Activated naive CD4-positive, alpha-beta T cell (primary cell): ENCODE measurements at places on chromosomes 13 and 19.
A peak's percentile ranks its signal among the peaks of the same experiment; 100 is the strongest.

DNA sequence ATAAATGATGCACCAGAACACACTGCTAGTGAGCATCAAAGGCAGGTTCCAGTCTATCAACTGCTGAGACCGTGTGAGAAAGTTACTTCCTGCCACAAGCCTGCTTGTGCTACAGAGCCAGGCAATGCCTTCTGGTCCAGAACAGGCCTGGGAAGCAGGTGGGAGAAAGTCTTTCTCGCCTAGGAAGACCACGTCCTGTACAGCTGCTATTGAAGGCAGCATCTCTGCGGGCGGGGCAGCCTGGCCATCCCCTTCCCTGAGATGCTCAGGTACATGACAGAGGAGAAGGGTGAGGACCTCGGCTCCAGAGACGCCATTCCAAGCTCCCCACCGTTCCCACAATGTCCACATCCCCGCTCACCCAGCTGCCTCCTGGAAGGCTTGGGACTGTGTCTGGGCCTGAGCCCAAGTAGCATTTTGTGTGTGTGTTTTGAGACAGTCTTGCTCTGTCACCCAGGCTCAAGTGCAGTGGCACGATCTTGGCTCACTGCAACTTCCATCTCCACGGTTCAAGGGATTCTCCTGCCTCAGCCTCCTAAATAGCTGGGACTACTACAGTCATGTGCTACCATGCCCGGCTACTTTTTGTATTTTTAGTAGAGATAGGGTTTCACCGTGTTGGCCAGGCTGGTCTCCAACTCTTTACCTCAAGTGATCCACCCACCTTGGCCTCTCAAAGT is 3.4 kb downstream of the RFX1 start:
- DNase-seq = no peak

DNA sequence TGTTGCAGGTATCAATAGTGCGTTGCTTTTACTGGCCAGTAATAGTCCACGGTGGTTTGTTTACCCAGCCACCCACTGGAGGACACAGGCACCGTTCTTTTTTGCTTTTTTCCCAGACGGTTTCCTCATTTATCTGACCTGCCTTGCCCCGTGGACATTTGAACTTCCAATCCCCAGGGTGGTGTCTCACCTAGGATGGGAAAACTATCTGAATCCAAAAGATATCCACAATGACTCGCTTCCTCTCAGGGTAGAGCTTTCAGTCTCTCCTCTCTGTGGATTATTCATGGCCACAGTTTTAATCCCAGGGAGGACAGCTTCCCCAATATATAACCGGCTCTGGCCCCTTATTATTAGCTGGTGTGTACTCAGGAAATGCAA is 170.8 kb downstream of the FOXO1 start:
- no peak for DNase-seq

- no peak for DNase-seq
Measured at GRCh38 chr19:27775395-27775794, 1437.6 kb downstream of the UQCRFS1 start.

DNA sequence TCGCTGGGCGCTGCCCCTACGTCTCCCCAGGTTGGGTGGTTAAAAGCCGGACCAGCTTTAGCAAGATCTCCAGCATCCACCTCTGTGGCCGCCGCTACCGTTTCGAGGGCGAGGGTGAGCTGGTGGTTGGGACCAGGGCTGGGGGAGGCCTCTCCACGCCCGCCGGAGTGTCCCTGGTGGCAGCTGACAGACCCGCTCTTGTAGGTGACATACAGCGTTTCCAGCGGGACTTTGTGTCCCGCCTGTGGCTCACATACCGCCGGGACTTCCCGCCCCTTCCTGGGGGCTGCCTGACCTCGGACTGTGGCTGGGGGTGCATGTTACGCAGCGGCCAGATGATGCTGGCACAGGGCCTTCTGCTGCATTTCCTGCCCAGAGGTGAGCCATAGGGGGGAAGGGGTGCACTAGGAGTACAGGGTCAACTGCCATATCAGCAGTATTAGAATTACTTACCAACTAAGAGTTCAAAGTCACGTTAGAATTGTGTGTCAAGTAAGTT is 1.1 kb downstream of the ATG4D start:
- DNase-seq = no peak

DNA sequence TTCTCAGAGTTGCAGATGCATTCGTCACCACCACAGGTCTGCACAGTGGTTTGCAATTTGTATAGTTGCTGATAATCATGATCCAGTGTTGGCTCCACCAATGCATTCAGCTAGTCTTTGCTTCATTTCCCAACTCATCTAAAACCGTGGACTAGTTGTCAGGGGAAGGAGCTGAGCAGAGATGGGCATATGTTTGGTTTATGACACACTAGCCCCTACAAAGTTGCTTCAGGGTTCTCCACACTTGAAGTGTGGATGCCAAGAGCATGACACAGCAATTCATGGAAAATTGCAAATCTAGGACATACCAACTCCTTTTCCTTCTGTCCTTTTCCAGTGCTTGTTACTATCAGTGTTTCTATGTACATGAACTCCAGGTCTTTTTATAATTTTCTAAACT is 168.0 kb downstream of the TNFSF13B start:
- no peak for DNase-seq

GRCh38 chr19:17703824-17704463 is 15.3 kb upstream of the MAP1S start:
- DNase-seq = peak; percentile 65

DNA sequence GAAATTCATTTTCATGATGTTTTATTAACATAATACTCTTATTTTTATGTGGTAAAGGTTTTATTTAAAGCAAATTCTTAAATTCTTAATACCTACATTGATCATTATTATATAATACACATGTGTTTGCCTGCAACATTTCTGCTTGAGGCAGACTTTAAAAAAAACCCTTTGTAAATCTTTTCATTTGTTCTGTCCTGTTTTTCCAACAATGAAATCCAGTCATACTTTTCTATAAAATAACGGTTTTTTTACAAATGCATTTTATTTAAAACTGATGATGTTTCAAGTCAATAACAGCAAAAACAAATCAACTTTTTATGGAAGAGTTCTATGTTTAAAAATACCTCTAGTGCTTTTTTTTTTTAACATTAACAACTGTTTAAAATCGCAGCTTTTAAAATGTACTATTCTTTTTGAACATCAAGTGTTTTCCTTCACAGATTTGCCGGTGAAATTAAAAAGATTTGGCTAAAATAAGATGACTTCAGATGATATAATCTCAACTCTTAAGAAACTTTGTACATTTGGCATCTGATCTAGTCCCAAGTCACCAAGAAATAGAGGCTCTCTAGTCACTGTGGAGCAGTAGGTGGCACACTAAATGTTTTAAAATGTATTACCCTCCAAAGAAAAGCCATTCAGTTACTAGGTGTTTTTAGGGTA is 5.1 kb downstream of the POU4F1 start:
- DNase-seq = no peak

DNA sequence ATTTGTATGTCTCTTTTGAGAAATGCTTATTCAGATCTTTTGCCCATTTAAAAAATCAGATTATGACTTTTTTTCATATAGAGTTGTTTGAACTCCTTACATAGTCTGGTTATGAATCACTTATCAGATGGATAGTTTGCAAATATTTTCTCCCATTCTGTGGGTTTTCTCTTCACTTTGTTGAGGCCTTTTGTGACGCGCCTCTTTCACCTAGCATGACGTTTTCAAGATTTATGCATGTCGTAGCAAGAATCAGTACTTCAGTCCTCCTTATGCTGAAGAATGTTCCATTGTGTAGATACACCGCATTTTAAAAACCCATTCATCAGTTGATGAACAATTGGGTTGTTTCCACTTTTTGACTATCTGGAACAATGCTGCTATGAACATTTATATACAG is 13.4 kb downstream of the PABPC3 start:
- no peak for DNase-seq

GRCh38 chr13:25463496-25463895 is 91.7 kb downstream of the ATP8A2 start:
- DNase-seq = no peak

DNA sequence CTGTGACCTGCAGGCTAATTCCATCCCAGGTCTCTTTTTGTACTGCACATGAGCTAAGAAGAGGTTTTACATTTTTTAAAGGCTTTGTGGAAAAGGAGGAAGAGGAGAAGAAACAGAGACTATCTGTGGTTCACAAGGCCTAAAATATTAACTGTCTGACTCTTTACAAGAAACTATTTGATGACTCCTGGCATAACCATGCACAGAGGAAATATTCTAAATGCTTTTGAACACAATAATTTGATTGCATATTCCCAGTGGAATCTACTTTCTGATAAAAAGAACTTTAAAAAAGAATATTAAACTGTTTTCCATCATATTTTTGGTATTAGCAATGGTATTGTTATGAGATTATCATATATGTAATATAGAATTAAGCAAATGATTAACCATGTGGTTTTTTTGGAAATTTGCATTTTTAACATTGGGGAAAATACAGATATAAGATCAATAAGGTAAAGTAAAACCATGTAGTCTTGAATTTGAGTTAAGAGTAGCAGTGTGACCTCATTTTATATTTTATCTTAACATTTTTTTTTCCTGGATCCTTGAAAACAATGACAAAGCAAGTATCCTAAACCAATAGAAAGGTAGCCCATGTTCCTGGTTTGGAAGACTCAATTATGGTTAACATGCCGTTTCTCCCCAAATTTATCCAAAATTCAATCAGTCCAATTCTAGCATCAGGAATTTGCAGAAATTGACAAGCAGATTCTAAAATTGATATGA is 251.0 kb downstream of the UQCRFS1 start:
- DNase-seq = no peak

- DNase-seq = no peak
Measured at GRCh38 chr13:73861136-73861535, 273.1 kb downstream of the KLF12 start.

DNA sequence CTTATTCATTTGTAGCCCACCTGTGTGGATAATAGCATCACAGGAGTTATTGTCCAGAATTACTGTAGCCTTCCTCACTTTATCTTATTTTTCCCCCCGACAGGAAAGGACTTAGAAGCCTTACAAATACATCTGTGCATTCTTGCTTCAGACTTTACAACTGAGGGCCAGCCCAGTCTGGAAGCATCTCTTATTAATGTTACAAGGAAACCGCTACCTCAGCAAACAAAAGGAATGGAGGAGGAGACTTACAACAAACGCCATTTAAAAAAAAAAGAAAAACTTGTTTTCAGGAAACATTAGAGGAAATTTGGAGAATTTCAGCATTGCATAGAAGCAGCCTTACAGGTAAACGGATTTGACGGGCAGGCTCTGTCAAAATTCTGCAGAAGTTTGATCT is 45.2 kb downstream of the GARRE1 start:
- no peak for DNase-seq

- no peak for DNase-seq
Measured at GRCh38 chr19:6472713-6473112, 8.6 kb downstream of the CRB3 start.

GRCh38 chr19:2083174-2083854 is 12.8 kb downstream of the MOB3A start:
- DNase-seq = peak; percentile 45

DNA sequence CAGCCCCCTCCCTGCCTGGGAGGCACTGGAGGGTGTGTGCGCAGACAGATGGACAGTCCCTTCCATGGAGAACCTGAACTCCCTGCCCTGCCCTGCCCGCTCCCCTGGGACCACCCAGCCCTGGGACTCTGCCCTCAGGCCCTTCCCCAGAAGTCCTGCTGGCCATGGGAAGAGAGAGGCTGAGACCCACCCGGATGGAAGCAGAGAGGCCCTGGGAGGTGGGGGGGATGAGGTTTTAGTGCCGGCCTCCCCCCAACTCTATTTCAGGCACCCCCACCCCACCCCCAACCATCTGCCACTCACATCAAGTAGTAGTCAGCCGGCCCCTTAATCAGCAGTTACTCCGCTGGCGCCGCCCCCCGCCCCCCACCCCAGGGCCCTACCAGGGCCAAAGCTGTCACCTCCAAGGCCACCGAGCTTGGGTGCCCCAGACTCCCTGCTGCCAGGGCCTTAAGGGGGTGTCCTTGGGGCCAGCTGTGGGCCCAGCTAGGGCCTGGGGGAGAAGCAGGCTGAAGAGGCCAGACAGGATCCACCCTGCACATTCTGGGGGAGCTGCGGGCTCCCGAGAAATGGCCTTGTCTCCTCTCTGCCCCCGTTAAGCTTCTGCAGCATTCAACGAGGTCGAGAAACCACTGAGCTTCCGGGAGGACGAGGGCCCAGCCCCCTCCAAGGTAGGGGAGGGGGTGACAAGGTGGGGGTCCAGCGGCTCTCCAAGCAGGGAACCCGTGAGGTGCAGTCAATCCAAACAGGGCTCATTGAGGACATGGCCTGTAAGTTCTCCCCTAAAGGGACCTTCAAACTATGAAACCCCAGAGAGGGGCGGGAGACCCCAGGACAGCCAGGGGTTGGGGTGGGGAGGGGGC is 17.4 kb downstream of the NMRK2 start:
- DNase-seq = no peak

GRCh38 chr13:23599083-23599925 is 29.1 kb downstream of the TNFRSF19 start:
- no peak for DNase-seq

GRCh38 chr13:47934371-47934770 is 66.7 kb downstream of the SUCLA2 start:
- DNase-seq = no peak

DNA sequence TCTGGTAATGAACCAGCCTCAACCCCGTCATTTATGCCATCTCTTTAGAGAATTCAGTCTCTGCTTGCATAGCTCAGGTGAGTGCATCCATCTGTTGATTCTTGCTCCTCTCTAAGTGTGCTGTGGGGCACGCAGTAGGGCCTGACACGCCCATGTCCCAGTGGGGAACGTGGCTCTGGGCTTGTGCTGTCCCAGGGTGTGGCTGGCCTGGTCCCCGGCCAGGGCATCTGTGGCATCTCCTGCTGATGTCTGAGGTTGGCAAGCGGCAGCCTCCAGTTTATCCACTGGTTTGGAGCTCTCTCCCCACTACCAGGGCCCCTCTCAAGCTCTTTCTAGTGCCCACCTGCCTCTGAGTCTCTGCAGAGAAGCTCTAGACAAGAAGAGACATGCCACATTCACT is 146.6 kb upstream of the GJB6 start:
- no peak for DNase-seq

GRCh38 chr19:52695996-52696395 is 38.8 kb downstream of the ZNF611 start:
- DNase-seq = no peak

DNA sequence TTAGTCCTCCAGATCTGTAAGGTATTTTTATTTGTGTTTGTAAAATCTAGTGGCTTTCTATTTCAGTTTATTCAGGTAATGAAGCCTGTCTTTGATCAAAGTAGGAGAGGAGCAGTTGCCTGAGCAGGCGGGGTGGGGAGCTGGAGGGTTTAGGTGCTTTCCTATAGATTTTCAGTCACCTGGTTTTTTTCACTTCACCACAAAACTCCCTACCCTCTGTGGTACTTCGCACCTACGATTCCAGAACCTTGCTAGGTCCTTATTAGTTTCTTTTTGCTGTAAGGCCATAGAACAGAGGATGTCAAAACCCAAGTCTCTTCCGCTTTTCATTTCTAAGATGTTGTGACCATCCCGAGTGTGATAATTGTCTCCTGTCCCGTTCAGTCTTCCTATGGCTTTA is 26.6 kb downstream of the SLAIN1 start:
- DNase-seq = no peak
